ENCODE measurements at places on chromosomes 3 and 15. TPM values are rescaled to one million over a fixed set of nuclear protein-coding genes. Genes with fewer than 3 reads are reported as not detected.

COL6A6 gene
- not detected for total RNA-seq

NUTM1 gene
- not detected for total RNA-seq

DUOXA2 gene
- total RNA-seq: 1.3 TPM

GABRR3 gene
- not detected for total RNA-seq

SEMA3G gene
- total RNA-seq: 5.0 TPM

SLITRK3 gene
- total RNA-seq: not detected

GOLGA8T gene
- total RNA-seq: not detected

PPP1R14D gene
- total RNA-seq: 20.0 TPM

COL8A1 gene
- 5.9 TPM for total RNA-seq

STXBP5L gene
- total RNA-seq: 3.1 TPM

CCDC9B gene
- total RNA-seq: 21.1 TPM

PTX3 gene
- total RNA-seq: 5.9 TPM

GOLGA8Q gene
- total RNA-seq: 53.1 TPM

POPDC2 gene
- total RNA-seq: 9.0 TPM

CYP1A2 gene
- not detected for total RNA-seq

NPHP3 gene
- total RNA-seq: 78.1 TPM

SLC2A2 gene
- total RNA-seq: not detected

ELP6 gene
- total RNA-seq: 6.2 TPM

TIMP4 gene
- 2.6 TPM for total RNA-seq

AADACL2 gene
- total RNA-seq: not detected
